MM.1S (cell line): ENCODE measurements at places on chromosomes 7 and 10.
A peak's percentile ranks its signal among the peaks of the same experiment; 100 is the strongest.

- DNase-seq = peak; percentile 13
Observed at GRCh38 chr7:91288208-91288824, 24.1 kb downstream of the FZD1 start.

GRCh38 chr10:23291551-23292334 lies 52.9 kb downstream of the C10orf67 start:
- no peak for DNase-seq

DNA sequence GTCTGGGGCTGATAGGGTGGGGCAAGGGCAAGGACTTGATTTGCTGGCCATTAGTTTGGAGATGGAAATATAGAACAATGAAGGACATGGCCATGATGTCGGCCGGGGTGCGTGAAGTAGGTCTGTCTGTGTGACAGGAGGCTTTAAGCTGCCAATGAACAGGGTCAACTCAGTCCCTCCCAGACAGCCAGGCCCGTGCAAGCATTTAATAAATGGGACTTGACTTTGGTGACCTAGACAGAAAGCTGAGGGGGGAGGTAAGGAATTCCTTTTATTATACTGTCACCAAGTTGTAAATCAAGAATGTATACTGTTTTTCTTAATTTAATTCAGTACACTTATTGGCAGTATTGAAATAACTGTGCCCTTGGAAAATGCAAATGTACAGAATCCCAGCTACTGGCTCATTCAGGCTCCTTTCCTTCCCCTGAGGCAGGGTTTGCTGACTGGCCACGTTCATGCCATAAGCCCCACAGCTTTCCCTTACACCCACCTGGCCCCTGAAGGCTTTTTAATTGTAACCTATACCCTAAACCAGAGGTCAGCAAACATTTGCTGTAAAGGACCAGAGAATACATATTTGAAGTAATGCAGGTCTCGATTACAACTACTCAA lies 87.2 kb downstream of the WIPF3 start:
- DNase-seq = no peak

DNA sequence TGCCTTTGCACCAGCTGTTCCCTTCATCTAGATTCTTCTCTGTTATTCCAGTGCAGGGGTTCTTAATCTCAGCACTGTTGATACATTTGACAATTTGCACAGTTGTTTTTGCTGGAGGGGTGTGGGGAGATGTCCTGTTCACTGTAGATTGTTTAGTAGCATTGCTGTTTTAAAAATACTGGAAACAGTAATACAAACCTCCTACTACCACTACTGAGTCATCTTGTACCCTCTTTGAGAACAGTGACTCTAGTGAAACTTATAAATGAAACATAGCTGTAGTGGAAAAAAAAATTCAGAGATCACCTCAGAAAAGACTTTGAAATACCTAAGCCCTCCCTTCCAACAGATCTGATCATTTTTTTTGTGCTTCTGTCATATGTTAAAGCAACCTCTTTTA lies 154.8 kb upstream of the TMEM196 start:
- DNase-seq = no peak

DNA sequence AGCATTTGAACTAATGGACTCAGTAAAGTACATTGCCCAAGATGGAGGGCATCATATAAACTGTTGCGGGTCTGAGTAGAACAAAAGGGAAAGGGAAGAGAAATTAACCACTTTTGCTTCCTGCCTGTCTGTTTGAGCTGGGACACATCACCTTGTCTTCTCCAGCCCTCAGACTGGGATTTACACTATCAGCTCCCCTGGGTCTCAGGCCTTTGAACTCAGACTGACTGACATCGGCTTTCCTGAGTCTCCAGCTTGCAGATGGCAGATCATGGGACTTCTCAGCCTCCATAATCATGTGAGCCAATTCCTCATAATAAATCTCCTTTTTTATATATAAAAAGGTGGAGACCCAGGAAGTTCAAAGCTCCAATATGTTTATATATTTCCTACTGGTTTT lies 23.0 kb upstream of the WASL start:
- DNase-seq = no peak

GRCh38 chr10:61662794-61663259 lies at the start of gene CABCOCO1:
Gene CABCOCO1 (plus strand): TSS chr10:61662929. CDS start chr10:61662973, 44 bp downstream.
- DNase-seq = no peak

GRCh38 chr10:99387071-99387470 lies 43.4 kb downstream of the GOT1 start:
- no peak for DNase-seq

DNA sequence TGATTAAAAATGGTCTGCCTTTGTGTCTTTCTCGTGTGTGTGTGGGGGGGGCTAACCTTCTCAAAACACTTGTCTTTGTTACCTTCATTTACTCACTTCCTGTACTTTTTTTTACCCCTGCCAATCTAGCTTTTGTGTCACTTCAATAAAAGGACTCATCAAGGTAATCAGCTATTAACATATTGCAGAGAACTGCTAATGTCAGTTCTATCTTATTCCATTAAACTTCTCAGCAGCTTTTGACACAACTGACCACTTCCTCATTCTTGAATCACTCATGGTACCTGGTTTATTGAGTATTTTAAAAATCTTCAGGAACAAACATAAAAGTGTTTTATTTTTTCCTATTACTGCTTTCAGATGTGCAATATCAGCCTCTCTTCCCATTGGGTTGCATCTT lies 59.8 kb downstream of the SLC25A40 start:
- DNase-seq = no peak

GRCh38 chr10:114026189-114027040 lies 17.3 kb upstream of the ADRB1 start:
- no peak for DNase-seq

- DNase-seq = no peak
Observed at GRCh38 chr10:76729346-76729745, 908.3 kb downstream of the KCNMA1 start.

- no peak for DNase-seq
Observed at GRCh38 chr10:79547973-79548372, 12.2 kb downstream of the SFTPA2 start.

GRCh38 chr10:14360515-14360914 lies 29.8 kb upstream of the FRMD4A start:
- no peak for DNase-seq

GRCh38 chr7:25964483-25964991 lies 187.5 kb upstream of the NFE2L3 start:
- DNase-seq = peak; percentile 95

- DNase-seq = no peak
Observed at GRCh38 chr10:104037261-104037951, 48.3 kb downstream of the COL17A1 start.

DNA sequence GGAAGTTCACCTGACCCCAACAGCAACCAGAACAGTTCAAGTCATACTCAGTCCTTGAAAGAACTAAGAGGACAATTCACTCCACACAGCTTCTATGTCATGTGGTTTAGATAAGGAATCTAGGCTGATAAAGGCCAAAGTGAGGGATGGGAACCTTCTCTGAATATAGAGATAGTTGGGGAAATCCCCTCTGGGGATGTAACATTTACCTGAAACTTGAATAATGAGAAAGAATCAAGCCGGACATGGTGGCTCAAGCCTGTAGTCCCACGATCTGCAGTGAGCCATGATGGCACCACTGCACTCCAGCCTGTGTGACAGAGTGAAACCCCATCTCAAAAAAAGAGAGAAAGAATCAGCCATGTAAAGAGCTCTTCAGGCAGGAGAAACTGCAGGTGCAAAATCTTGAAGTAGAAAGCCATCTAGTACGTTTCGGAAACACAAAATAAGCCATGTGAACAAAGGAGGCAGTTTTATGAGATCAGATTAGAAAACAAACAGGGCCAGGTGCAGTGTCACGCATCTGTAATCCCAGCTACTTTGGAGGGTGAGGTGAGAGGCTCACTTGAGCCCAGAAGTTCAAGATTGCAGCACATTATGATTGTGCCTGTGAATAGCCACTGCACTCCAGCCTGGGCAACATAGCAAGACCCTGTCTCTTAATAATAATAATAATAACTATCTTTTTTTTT lies 4.5 kb upstream of the DNMBP start:
- peak; percentile 71 for DNase-seq

GRCh38 chr7:130227883-130228575 lies 20.4 kb downstream of the SSMEM1 start:
- DNase-seq = no peak

DNA sequence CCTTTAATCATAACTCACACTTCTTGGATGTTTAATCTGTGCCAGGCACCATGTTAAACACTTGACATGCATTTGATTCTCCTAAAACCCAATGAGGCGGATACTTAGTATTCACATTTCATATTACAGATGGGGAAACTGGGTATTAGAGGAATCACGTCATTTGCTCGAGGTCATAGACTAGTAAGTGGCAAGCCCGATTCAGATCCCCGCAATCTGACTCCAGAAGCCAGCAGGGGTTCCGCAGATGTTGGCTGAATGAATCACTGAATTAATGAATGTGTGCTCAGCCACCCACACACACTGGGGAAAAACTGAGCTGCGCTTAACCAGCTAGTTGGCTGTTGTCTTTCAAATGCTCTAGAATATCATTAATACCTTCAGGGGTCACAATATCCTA lies 22.5 kb upstream of the ENO4 start:
- DNase-seq = no peak

- no peak for DNase-seq
Observed at GRCh38 chr10:4215485-4215884, 430.5 kb upstream of the KLF6 start.

GRCh38 chr10:100812978-100813377 lies 67.6 kb downstream of the PAX2 start:
- DNase-seq = no peak

- DNase-seq = no peak
Observed at GRCh38 chr7:129746857-129747529, 135.5 kb downstream of the NRF1 start.

DNA sequence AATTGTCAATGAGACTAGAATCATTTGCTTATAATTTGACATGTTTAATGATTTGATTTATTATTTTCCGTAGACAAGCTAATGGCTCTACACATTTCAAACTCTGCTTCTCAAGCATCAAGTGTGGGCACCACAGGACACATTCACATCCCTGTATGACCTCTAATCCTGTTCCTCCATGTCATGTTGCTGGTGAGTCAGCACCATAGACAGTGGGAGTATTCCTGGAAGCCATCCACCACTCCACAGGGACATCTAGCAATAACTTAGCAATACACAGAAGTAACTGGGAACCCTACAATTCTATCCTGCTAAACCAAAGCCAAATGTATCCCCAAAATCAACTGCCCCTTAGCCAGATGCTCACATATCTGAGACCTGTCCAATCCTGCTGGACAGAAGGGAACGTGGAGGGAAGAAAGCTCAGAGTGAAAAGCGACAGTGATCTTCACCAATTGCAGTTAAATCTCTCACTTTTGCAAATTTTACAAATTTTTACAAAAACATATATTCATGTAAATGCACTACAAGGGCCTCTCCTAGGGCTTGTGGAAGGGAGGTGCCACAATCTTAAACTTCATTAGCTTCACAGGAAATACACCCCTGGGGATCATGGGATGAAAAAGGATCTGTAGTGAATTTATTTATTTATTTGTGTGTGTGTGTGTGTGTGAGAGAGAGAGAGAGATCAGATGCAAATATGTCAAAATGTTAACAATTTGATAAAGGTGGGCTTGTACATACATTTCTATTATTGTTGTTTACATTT lies 126.5 kb downstream of the GFRA1 start:
- DNase-seq = no peak

DNA sequence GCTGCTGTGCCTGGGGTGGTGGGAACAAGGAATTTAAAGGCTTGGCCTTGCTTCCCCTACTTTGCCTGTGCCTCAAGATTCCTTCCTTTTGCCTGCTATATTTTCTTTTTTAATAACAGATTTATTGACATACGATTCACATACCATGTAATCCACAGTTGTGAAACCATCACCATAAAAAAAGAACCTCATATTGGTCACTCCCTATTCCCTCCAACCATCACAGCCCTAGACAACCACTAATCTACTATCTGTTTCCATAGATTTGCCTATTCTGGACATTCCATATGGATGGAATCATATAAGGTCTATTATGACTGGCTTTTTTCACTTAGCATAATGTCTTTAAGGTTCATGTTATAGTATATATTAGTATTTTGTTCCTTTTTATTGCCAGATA lies 59.3 kb upstream of the TRIM8 start:
- DNase-seq = no peak

GRCh38 chr10:82961864-82962263 lies 1086.9 kb downstream of the NRG3 start:
- DNase-seq = no peak

GRCh38 chr7:36661135-36661840 lies 63.0 kb downstream of the AOAH start:
- DNase-seq = no peak

GRCh38 chr10:106705681-106706100 lies 458.8 kb downstream of the SORCS1 start:
- DNase-seq = peak; percentile 64

GRCh38 chr7:107951896-107952295 lies 51.1 kb downstream of the LAMB1 start:
- DNase-seq = no peak
